ENCODE measurements at places on chromosomes 6 and 20. TPM values are rescaled to one million over a fixed set of nuclear protein-coding genes. Genes with fewer than 3 reads are reported as not detected.

GPX5 gene
- not detected for total RNA-seq

OR2B6 gene
- total RNA-seq = not detected

EMILIN3 gene
- total RNA-seq = not detected

GRM1 gene
- not detected for total RNA-seq

LTA gene
- not detected for total RNA-seq

SYNJ2 gene
- 57.5 TPM for total RNA-seq

ARHGAP40 gene
- total RNA-seq = under 0.01 TPM

KIAA1755 gene
- 0.19 TPM for total RNA-seq

CTAGE9 gene
- not detected for total RNA-seq

KIF13A gene
- 57.2 TPM for total RNA-seq

LAMP5 gene
- 0.98 TPM for total RNA-seq

SPATS1 gene
- not detected for total RNA-seq

PRDM13 gene
- total RNA-seq = not detected

HDGFL1 gene
- not detected for total RNA-seq

RAB44 gene
- under 0.01 TPM for total RNA-seq

FRS3 gene
- total RNA-seq = 2.0 TPM

CNR1 gene
- 1.3 TPM for total RNA-seq

PRR18 gene
- total RNA-seq = not detected

BMP2 gene
- total RNA-seq = 34.2 TPM

SMOC2 gene
- not detected for total RNA-seq

FAM83C gene
- not detected for total RNA-seq

MUC21 gene
- total RNA-seq = not detected

VNN1 gene
- total RNA-seq = 0.29 TPM
